D341Med (cell line): ENCODE measurements at places on chromosomes 12 and 14.

DNA sequence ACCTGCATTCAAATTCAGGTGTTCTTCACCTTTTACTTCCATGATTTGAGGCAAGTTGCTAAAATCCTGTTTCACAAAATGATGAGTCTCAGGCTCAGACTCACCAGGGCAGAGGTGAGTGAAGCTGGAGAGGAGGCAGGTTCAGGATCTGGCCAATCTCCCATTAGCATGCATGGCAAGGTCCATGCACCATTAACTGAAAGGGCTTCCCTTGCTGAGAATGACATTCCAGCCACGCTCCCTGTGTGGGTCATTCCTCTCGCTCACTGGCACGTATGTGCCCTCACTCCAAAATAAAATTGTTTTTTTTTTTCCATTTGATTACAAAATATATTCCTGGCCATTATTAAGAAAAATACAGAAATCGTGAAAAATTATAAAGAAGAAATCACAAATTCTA lies 257.6 kb downstream of the C12orf75 start:
- DNase-seq = no peak

GRCh38 chr12:38711054-38711453 lies 194.3 kb downstream of the CPNE8 start:
- no peak for DNase-seq

GRCh38 chr12:113287146-113287898 lies 47.6 kb downstream of the SLC8B1 start:
- DNase-seq = no peak

DNA sequence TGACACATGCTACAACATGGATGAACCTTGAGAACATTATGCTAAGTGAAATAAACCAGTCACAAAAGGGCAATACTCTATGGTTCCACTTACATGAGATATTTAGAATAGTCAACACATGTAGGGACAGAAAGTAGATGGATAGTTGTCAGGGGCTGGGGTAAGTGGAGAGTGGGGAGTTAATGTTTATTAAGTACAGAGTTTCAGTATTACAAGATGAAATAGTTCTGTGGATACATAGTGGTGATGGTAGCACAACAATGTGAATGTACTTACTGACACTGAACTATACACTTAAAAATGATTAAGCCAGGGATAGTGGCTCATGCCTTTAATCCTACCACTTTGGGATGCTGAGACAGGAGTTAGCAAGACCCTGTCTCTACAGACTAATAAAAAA lies 8.7 kb downstream of the NUP107 start:
- DNase-seq = no peak

DNA sequence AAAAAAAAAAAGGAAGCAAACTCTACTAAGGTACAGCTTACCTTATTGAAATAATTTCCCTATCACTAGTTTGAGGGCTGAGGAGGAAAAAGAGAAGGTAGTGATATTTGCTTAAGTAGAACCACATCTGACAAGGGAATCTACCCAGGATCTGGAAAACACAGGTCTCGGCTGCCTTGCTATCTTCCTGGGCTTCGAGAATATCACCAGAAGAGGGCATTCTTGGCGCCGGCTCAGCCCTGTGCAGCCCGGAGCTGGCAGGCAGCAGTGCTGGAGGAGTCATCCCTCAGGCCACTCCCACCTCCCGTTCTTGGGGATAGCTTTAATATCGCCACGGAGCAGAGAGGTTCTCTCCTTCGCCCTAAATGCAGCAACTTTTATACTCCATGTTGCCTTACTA lies 1181.2 kb downstream of the VRK1 start:
- DNase-seq = peak; percentile 74
